Large intestine (tissue), 12 donors: ENCODE measurements at places on chromosomes 12 and 14. TPM values are rescaled to one million over a fixed set of nuclear protein-coding genes. Genes with fewer than 3 reads are reported as not detected.

GRCh38 chr12:105262461-105263184 lies 26.6 kb upstream of the APPL2 start:
- DNase-seq: no peak

Gene ZDHHC22
- polyA plus RNA-seq: 1.6 TPM

- no peak for DNase-seq
Measured at GRCh38 chr12:66584673-66585072, 94.2 kb downstream of the GRIP1 start.

DNA sequence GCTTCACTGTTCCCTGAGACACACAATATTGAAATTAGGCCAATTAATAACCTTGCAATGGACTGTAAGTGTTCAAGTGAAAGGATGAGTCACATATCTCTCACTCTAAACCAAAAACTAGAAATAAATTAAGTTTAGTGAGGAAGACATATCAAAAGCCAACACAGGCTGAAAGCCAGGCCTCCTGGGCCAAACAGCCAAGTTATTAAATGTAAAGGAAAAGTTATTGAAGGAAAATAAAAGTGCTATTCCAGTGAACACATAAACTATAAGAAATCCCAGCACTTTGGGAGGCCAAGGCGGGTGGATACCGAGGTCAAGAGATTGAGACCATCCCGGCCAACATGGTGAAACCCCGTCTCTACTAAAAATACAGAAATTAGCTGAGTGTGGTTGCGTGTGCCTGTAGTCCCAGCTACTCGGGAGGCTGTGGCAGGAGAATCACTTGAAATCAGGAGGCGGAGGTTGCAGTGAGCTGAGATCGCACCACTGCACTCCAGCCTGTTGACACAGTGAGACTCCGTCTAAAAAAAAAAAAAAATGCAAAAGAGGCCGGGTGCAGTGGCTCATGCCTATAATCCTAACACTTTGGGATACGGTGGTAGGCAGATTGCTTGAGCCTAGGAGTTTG lies 10.4 kb upstream of the HEATR5A start:
- DNase-seq: no peak

- no peak for DNase-seq
Measured at GRCh38 chr12:114703060-114703493, 19.1 kb upstream of the TBX3 start.

Gene EML5
- 6.2 TPM for polyA plus RNA-seq

GRCh38 chr12:105469701-105470100 lies 139.2 kb downstream of the C12orf75 start:
- DNase-seq: no peak

GRCh38 chr14:51176839-51177238 lies 63.2 kb upstream of the TMX1 start:
- no peak for DNase-seq

GRCh38 chr12:57460841-57461275 lies 1.3 kb downstream of the GLI1 start:
- no peak for DNase-seq

GRCh38 chr14:22865424-22866405 lies 5.8 kb upstream of the LRP10 start:
- DNase-seq: no peak

DNA sequence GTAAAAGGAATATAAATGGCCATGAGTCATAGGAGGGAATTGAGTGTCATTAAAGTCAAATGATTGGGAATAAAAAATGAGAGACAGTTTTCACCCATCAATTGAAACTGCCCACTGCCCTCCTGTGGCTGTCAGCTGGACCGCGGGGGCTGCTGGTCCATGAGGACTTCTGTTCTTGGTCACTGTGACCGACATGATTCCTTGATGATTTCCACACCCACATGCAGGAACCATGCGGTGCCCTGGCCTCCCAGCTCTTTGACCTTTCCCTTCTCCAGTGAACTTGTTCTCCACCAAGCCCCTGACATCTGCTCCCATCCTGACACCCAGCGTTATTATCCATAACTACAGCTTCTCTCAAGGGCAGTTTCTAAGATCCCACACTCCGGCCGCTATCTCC lies 48.4 kb downstream of the C12orf75 start:
- no peak for DNase-seq

Gene RPL10L
- 0.70 TPM for polyA plus RNA-seq

GRCh38 chr12:13559318-13559978 lies 362.9 kb downstream of the EMP1 start:
- no peak for DNase-seq

DNA sequence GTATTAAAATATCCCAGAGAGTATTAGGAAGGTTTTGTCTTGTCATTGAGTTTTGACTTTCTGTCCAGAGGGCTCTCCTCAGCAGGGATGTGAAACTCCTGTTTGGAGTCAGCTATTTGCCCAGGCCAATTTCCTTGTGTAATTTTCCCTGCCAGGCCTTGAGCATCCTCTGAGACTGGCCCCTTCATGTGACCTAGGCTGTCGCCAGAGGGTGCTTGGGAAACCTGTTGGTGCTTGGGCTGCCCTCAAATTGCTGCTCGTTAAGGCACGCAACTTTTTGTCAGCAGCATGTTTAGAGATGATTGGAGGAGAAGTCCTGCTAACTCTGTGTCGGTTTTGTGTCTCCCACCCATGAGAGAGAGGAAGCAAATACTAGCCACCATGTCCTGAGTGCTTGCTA lies 39.1 kb downstream of the IQSEC3 start:
- DNase-seq: no peak

GRCh38 chr14:51335961-51336723 lies 96.1 kb downstream of the TMX1 start:
- DNase-seq: no peak

- peak; percentile 44 for DNase-seq
Measured at GRCh38 chr14:96194657-96195431, 9.8 kb upstream of the BDKRB2 start.

DNA sequence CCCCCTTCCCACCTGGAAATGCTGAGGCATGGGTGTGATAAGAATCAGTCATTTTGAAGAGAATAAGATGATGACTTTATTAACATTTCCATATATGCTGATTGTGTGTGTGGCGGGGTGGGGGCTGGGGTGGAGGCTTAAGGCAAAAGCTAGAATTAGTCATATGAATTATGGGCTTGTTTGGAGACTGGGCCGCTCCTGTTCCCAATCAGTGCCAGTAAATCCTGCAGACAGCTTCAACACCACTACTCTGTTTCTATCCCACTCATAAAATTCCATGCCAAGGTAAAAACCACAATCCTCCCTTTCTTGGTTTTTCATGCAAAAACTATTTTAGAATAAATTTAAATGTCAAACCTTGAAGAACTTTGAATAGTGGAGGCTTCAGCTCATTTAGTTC lies 29.9 kb upstream of the SLC38A2 start:
- DNase-seq: no peak

Gene TAS2R14
- 3.5 TPM for polyA plus RNA-seq

GRCh38 chr14:104211215-104211614 lies 72.8 kb downstream of the KIF26A start:
- DNase-seq: no peak

- no peak for DNase-seq
Measured at GRCh38 chr14:65853407-65853955, 441.0 kb downstream of the FUT8 start.

DNA sequence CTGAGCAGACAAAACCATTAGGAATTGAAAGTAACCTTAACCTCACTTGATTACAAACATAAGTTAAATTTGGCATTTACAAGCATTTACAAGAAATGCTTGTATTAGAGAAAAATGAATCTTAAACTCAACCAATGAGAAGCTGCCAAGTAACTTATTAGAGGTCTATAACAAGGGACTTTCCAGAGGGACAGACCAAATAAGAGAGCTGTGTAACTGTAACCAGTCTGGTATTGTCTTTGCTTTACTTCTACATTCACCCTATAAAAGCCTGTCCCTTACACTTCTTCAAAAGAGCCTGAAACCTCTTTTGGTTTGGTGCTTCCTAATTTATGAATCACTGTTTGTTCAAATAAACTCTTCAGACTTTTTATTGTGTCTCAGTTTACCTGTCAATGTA lies 450.0 kb upstream of the FAR2 start:
- no peak for DNase-seq

- no peak for DNase-seq
Measured at GRCh38 chr12:92953747-92954146, 24.7 kb upstream of the EEA1 start.

Gene GALNT16
- 20.4 TPM for polyA plus RNA-seq

Gene CHST11
- polyA plus RNA-seq: 5.9 TPM

DNA sequence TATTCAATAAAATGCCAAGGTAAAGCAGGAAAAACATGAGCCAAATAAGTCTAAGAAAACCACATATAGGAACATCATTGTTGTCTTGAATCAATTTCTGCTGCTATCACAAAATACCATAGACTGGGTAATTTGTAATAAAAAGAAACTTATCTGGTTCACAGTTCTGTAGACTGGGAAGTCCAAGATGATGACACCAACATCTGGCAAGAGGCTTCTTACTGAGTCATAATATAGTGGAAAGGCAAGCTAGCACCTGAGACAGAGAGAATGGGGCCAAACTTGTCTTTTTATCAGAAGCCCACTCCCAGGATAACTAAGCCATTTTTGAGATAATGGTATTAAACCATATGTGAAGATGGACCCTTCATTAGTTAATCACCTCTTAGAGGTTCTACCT lies 975.9 kb downstream of the FLRT2 start:
- no peak for DNase-seq

Gene DPPA3
- polyA plus RNA-seq: not detected

DNA sequence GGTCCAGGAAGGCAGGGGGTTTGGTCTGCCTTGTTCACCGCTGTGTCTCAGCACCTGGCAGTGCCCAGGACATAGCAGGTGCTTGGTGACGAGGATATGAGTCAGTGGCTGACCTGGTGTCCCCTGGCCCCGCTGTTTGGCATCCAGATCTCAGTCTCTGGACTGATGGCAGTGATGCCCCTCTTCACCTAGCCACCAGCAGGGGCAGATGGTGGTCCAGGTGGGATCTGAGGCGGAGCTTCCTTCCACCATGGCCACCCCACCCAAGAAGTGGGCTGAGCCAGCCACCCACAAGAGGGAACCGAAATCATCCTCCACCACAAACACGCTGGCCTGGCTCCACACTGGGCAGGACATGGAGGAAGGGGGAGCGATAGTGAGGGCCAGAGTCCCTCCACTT lies 16.1 kb upstream of the SH2B3 start:
- DNase-seq: no peak

GRCh38 chr12:105539735-105540134 lies 209.2 kb downstream of the C12orf75 start:
- DNase-seq: no peak

Gene CIROP
- polyA plus RNA-seq: 0.01 TPM

DNA sequence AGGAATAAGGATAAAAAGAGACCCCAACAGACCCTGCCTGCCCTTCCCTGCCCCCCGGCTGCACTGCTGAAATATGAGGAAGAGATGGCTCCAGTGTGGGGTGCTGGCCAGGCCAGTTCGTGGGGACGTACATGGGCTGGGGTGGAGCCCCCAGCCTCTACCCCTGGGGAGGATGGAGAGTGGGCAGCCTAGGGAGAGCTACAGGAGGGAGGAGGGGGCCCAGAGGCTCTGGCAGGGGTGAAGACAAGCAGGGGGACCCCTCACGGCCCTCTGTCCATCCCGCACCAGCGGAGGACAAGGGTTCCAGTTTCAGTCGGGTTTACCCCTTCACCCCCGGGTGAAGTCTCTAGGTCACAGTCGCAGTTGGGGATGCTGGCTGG lies 11.0 kb upstream of the RPLP0 start:
- no peak for DNase-seq

Gene TTC9
- 1.9 TPM for polyA plus RNA-seq

- DNase-seq: peak; percentile 92
Measured at GRCh38 chr12:54560374-54560858, 11.0 kb downstream of the PDE1B start.

DNA sequence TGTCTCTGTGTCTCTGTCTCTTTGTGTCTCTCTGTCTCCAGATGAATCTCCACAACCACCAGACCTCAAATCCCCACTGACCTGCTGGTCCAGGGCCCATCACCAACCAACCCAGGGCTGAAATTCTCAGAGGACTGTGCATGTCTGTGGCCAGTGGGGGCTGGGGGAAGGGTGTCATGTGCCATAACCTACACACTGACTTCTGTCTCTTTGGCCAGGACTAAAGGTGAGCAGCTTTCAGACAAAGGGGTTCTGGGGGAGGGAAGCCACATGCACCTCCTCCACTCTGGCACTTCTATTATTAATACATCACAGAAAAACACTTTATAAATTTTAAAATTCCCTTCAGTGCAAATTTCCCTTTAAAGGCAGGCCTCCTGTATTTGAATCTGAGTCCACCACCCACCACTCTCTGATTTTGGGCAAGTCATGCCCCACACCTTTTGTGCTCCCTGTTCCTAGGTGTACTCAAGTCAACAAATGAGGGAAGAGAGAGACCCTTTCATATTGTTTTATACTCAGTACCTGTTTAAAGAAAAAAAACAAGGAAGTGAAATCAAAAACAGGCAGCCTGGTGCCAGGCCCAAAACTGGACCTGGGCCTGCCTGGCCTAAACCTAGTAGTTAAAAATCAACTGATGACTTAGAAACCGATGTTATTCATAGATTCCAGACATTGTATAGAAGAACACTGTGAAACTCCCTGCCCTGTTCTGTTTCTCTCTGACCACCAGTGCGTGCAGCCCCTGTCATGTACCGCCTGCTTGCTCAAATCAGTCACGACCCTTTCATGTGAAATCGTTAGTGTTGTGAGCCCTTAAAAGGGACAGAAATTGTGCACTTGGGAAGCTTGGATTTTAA lies 80.2 kb downstream of the TUNAR start:
- DNase-seq: no peak

DNA sequence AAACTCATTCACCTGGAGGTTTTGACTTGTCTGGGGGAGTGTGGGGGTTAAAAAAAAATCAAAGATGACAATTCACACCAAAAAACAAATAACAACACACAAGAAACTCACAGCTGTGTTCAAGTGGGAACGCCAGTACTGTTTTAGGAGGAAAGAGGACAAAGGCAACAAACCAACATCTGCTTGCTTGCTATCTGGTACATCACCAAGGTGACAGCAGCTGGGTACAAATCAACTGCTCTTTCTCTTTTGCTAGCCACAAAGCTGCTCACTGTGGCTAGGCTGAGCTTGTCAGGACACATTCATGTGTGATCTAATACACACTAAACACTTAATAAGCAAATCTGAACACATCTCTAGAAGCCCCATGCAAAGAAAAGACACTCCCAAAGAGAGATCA lies 128.0 kb upstream of the RAP1B start:
- no peak for DNase-seq

DNA sequence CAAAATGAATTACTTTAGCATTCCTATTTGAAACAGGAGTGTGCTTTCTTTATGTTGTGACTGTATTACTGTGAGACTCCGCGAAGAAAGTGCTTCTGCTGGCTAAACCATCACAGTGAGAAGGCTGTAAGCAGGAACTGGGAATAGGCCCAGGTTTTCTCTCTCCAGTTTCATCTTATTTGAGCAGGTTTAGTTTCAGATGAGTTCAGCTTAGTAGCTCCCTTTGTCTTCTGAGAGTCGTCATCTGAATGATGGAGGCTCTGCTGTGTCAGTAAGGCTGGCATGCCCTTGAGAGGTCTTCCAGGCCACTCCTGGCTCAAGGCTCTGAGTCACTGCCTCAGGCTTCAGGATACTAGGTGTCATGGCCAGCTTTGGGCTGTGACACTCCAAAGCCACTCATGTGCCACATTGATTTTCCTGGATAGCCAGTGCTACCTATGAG lies 205.6 kb upstream of the RGS6 start:
- no peak for DNase-seq
